SIG-M5 (cell line): ENCODE measurements at places on chromosomes 2 and 18.

GRCh38 chr2:147649286-147649685 lies 195.5 kb upstream of the ACVR2A start:
- DNase-seq = no peak

DNA sequence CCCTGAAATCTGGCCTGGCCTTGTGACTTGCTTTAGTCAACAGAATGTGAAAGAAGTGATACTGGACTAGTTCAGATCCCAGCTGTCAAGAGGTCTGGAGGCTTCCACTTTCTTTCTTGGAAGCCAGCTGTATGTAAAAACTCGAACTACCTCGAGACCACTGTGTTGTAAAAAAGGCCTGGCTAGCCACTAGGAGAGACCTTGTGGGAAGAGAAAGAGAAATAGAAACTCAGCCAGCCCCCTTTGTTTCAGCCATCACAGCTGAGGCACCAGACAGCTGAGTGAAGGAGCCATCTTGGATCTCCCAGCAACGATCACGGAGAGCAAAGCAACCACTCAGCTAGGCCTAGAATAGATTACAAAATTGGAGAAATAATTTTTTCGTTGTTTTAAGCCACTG lies 324.9 kb upstream of the TCF4 start:
- DNase-seq = no peak

DNA sequence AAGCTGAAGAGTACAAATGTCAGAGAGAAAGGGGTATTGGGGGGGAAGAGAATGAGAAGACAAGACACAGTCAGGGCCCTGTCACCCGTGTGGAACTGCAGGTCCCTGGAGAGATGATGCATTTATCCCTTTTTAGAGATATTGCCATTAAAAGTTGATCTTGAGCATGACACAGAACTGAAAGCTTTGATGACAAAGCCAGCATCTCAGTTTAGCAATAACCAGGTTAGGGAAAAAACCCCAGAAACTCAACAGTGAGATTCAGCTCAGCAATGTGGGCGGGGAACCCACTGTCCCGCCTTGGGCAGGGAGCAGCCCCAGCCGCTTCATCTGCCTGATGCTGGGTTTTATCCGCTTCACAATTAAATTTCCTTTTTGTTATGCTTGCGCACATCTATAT lies 181.1 kb downstream of the NEDD4L start:
- DNase-seq = no peak

DNA sequence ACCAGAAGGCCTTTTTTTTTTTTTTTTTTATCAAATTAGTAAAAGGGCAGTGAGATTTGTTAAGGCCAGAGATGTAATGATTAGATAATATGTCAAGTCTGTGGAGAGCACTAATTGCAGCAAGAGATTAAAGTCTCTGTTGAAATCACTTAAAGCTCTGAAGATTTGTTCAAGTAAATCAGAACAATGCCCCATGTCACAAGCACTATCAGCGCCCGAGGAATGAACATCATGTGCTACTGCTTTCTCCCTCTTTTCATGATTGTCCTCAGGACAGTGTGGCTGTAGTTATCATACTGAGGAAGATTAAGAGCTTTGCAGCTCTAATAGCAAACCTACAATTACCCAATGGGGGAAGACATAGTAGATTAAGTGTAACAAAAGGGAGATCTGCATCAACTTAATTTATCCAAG lies 71.1 kb downstream of the TDRD15 start:
- no peak for DNase-seq

DNA sequence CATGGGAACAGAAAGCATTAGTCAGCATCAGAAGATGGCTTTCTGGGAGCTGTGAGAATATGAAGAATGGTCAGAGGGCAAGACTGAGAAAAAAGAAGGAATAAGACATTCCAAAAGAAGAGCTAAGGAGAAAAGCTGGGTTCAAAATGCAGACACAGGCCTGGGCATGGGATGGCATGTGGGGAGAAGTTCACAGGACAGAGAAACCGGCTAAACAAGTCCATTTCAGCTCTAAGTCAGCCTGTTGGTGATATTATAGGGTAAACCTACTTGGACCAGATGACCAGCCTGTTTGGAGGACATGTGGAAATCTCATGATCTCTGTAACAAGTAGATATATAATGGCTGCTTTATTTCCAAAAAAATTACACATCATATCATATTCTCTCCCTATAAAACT lies 91.7 kb upstream of the MEIS1 start:
- DNase-seq = no peak

DNA sequence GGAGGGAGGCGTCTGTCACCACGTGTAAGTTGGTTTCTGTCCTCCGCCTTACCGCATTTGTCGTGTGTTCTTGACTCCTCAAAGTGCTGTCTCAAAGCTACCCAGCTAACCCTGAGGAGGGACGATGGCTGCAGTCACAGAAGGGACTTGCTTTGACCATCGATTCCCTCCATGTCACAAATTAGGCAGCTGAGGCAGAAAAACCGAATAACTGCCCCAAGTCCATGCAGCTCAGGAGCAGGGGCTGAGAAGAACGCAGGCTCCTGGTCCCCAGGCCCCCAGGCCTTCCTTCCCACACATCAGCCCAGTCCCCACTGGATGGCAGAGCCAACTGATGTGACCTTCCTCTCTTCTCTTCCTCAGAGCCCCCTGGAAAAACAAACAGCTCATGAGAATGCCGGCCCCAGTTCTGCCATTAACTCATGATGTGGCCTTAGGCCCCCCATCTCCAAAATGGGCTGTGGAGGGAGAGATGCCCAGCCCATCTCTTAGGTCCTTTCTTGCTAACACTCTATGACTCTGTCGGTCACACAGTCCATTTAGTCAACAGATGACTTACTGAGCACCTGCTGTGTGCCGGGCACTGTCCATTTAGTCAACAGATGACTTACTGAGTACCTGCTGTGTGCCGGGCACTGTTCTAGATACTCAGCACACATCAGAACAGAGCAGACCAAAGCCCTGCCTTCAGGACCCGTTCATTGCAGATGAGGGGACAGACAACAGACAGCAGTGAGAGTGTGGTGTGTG lies 19.6 kb downstream of the MTERF4 start:
- DNase-seq = no peak

GRCh38 chr2:95390881-95391321 lies 11.6 kb upstream of the FAHD2A start:
- DNase-seq = no peak

GRCh38 chr2:83233781-83234180 lies 1225.3 kb downstream of the SUCLG1 start:
- no peak for DNase-seq

- no peak for DNase-seq
Measured at GRCh38 chr2:206970589-206971360, 31.5 kb downstream of the CPO start.
